Stimulated activated CD4-positive, alpha-beta T cell treated with anti-CD3 and anti-CD28 coated beads, Interleukin-1b, Interleukin-23, amount 100 ng/mL, for 4 hours (primary cell): ENCODE measurements at places on chromosomes 3 and 15.

GRCh38 chr15:70876011-70876410 lies 16.2 kb downstream of the THAP10 start:
- DNase-seq: no peak

GRCh38 chr15:40591389-40591788 lies 2.7 kb upstream of the KNL1 start:
- DNase-seq: no peak

DNA sequence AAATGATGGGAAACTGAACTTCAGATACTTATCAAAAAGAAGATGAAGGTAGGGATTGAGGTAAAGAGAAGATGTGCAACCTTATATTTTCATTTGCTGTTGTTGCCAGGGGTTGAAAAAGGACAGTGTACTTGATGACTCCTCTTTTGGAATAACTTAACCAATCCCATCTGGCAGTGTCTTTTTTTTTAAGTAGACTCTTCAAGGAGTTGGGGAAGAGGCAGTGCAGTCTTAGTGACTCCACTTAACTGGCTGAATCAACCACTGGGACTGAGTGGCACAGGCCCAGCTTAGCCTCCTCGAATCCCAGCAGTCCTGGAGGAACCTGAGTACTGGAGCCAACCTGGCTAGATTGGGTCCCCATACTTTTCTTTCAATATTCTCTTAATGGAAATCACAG lies 27.3 kb upstream of the FILIP1L start:
- no peak for DNase-seq

DNA sequence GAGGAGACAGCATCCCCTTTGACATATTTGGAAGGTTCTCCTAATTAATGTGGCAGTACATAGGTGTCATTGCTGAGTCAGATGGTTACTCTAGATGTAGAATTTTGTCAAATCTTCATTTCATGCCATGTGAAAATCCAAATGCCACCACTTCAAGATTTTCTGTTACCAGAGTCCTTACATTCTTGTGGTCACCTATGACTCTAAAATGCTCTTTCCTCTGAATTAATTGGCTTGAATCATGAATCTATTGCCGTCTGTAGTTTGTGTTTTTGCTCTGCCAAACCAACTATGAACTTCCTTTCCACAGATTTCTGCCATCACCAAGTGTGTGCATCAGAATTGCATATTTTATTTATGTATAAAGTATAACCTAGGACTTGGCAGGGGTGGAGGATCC lies 269.4 kb upstream of the ZPLD1 start:
- DNase-seq: no peak

DNA sequence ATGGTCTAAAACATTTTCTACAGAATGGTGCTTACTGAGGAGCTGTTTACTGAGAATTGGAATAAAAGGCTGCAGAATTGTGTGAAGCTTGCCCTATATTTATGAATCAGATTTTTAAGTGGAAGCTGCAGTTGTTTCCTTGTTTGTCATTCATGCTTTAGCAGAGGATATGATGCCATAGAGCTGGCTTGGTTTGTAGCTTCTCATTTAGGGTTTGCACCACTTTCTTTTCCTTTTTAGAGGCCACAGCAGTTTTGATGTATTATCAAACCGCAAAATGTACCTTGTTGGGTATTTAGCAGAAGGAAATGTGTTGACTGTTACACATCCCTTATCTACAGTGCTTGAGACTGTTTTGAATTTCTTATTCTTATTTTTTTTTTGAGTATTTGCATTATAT lies 66.2 kb downstream of the RASA2 start:
- DNase-seq: no peak

GRCh38 chr3:186901135-186901734 lies 29.1 kb upstream of the ST6GAL1 start:
- DNase-seq: no peak
